ENCODE measurements at places on chromosomes 4 and X.

DNA sequence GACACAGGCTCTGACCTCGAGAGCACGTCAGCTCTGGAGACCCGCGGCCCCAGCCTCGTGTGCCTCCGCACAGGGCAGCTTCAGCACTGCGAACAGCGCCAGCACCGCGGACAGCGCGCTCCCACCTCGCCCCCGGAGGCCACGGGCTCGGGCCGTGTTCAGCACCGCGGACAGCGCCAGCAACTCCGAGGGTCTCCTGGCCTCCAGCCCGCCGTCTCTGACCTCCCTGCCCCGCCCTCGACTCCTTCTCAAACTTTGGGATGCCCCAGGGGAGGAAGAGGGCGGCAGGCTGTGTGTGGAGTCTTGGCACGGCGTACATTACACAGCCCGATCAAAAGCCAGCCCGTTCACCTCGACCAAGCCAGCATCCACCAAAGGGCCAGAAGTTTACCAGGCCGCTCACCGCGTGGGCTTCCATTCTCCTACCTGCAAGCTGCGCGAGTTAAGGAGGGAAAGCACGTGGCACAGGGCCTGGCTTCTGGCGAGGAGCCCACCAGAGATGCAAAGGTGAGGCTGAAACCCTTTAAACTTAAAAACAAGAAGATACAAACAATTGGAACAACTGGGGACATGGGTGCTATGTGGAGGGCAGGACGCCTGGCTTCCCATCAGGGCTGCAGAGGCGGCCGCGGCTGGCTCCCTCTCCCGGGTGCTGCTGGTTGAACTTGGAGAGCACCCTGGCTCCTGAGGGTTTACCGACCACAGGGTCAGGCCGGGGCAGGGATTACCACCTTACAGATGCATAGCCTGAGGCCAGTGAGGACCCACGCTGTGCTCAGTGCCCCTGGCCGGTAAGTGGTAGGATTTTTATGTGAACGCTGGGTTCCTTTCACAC is 4.5 kb upstream of the NKX1-1 start:
- peak; percentile 73 for DNase-seq

GRCh38 chrX:136967966-136968365 is 65.8 kb downstream of the GPR101 start:
- no peak for DNase-seq

- DNase-seq: no peak
These were observed 72.2 kb upstream of the PPP3CA start for GRCh38 chr4:101419336-101420135.

DNA sequence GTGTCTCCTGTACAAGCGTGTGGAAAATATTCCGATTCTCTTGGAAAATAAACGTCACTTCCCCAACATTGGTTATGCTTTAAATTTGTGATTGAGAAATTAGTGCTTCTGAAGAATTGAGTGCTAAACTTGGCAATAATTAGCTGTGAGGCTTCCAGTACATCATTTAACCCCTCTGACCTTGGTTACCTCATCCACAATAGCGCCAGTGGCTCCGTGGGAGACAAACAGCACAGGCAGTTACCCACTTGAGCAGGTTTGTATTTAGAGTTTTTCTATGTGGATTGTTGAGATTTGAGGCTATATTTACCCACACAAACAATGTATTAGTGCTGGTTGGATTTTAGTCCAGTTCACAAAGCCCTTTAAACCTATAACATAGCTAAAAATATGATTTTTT is 476.5 kb downstream of the NKX6-1 start:
- DNase-seq: no peak

- peak; percentile 79 for DNase-seq
These were observed 45.5 kb downstream of the VGLL1 start for GRCh38 chrX:136577552-136577951.

DNA sequence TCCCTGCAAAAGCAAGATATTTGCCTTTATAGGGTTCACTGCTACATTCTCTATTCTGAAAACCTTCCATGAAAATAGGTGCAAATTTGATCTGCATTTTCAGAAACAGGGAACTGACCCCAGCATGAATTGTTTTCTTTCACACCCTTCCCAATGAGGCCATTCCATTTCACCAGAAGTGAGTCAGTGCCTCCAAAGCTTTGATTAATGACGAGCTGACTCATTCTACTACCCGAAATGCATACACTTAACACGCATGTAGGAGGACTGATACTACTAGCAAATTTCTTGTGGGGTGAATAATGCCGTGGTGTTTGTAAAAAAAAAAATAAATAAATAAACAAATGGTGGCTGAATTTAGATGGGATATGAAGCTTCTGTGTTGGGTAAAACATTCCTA is 146.9 kb upstream of the FGF13 start:
- DNase-seq: no peak

- no peak for DNase-seq
These were observed 18.3 kb downstream of the G3BP2 start for GRCh38 chr4:75654905-75655304.

All from activated T-cell treated with anti-CD3 and anti-CD28 coated beads, Interleukin-2, amount 50 U/mL, for 48 hours (primary cell).